Vein endothelial cell (primary cell): ENCODE measurements at places on chromosomes 7 and 10. TPM values are rescaled to one million over a fixed set of nuclear protein-coding genes. Genes with fewer than 3 reads are reported as not detected.

TMEM225B gene
- not detected in 2 replicates for total RNA-seq

ASZ1 gene
- not detected in 2 replicates for total RNA-seq

CUZD1 gene
- 0.65 and 0.86 TPM in 2 replicates for total RNA-seq

HTR5A gene
- total RNA-seq = not detected in 2 replicates

SRI gene
- 113 and 155 TPM in 2 replicates for total RNA-seq

TSPAN15 gene
- total RNA-seq = 136 and 191 TPM in 2 replicates

KIAA1217 gene
- total RNA-seq = 4.9 and 10.9 TPM in 2 replicates

UBTD1 gene
- total RNA-seq = 76.6 and 84.6 TPM in 2 replicates

PPRC1 gene
- 20.2 and 29.7 TPM in 2 replicates for total RNA-seq

MMD2 gene
- total RNA-seq = not detected in 2 replicates

ACBD7 gene
- total RNA-seq = 0.65 and 1.9 TPM in 2 replicates

EPHA1 gene
- 0.33 TPM in 1 of 2 replicates, not detected in the other for total RNA-seq

NKX2-3 gene
- not detected in 2 replicates for total RNA-seq

DPP6 gene
- total RNA-seq = not detected in 2 replicates

PAPSS2 gene
- total RNA-seq = 55.2 and 64.2 TPM in 2 replicates

CXCL12 gene
- total RNA-seq = 6.5 and 25.6 TPM in 2 replicates

GIMAP7 gene
- total RNA-seq = 25.2 and 31.6 TPM in 2 replicates

FAM170B gene
- total RNA-seq = not detected in 2 replicates

CPVL gene
- 0.48 TPM in 1 of 2 replicates, not detected in the other for total RNA-seq

CDHR3 gene
- 2.1 and 2.6 TPM in 2 replicates for total RNA-seq

ETV1 gene
- 8.8 and 15.1 TPM in 2 replicates for total RNA-seq

NEUROD6 gene
- not detected in 2 replicates for total RNA-seq

RFC2 gene
- 22.5 and 30.2 TPM in 2 replicates for total RNA-seq

SPDYE2B gene
- not detected in 2 replicates for total RNA-seq

CLRN3 gene
- total RNA-seq = not detected in 2 replicates

TACC2 gene
- 18.5 and 19.9 TPM in 2 replicates for total RNA-seq

OR2A1 gene
- not detected in 2 replicates for total RNA-seq

ZNF503 gene
- 1.7 and 2.3 TPM in 2 replicates for total RNA-seq

ZNF727 gene
- 0.10 TPM in 1 of 2 replicates, not detected in the other for total RNA-seq

TRIM50 gene
- total RNA-seq = not detected in 2 replicates

LSM5 gene
- total RNA-seq = 17.6 and 27.3 TPM in 2 replicates

FGF8 gene
- not detected in 2 replicates for total RNA-seq

CALN1 gene
- total RNA-seq = not detected in 2 replicates

SH2B2 gene
- 1.4 and 1.6 TPM in 2 replicates for total RNA-seq

TRIM56 gene
- total RNA-seq = 11.1 and 12.4 TPM in 2 replicates

CRTAC1 gene
- total RNA-seq = 1.3 and 3.4 TPM in 2 replicates

FFAR4 gene
- total RNA-seq = not detected in 2 replicates
